ENCODE measurements at places on chromosomes 2 and 18. TPM values are rescaled to one million over a fixed set of nuclear protein-coding genes. Genes with fewer than 3 reads are reported as not detected.

Gene LIMS2
- polyA plus RNA-seq = 24.7 TPM

Gene ITM2C
- polyA plus RNA-seq = 1,053 TPM

DNA sequence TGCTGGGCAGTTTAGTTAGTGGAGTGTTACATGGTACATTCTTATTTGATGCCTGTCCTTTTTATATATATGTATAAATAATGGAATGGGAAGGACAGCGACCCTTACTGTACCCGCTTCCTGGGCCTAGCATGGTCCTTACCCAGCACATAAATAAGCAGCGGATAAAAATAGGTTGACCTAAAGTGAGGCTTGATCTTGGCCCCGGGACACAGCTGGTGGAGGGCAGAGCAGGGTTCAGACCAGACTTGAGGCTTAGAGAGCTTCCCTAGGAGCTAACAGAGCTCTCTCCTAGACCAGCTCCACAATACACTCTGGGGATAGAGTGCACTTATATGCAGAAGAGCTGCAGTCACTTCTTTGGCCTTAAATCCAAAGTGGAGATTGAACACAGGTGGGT is 46.9 kb upstream of the RPL31 start:
- no peak for DNase-seq

- no peak for DNase-seq
These were observed 1.1 kb upstream of the TXNDC2 start for GRCh38 chr18:9884532-9885140.

GRCh38 chr2:144798034-144798433 is 278.1 kb upstream of the ZEB2 start:
- DNase-seq = no peak

- no peak for DNase-seq
These were observed 42.5 kb downstream of the MAP4K3 start for GRCh38 chr2:39394516-39394961.

- no peak for DNase-seq
These were observed 108.4 kb upstream of the MCFD2 start for GRCh38 chr2:47024046-47024445.

DNA sequence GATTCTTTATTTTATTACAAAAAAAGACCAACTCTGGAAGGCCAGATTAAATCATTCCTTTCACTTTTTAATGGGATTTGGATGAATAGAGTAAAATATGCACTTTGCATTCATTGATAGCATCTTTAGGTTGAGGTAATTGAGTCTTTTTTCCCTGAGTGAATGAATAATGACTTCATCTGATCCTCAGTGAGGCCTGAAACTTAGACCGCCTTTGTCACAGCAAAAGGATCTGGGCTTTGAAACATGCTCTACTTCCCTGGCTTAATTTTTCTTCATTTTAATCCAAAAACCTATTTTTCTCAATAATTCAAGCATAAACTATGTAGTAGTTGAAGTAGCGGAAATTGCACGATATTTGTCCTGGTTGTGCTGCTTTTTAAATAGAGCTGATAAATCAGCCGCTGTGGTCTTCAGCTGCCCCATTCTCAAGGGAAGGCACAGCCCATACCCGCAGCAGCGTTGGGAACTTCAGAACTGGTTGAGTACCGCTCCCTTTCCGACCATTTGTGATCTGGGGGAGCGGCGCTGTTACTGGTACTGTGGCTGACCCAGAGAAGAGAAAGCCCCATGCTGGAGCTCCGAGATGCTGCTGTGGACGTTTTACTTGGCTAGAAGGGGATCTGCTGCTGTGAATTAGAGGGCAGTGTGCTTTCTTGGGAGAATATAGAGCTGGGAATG is 145.3 kb upstream of the NFATC1 start:
- DNase-seq = no peak

- DNase-seq = no peak
These were observed 30.6 kb downstream of the HNRNPLL start for GRCh38 chr2:38572167-38572566.

- no peak for DNase-seq
These were observed 4.4 kb upstream of the CHRNG start for GRCh38 chr2:232534940-232535651.
